8988T (cell line): ENCODE measurements at places on chromosomes 5 and 9.

DNA sequence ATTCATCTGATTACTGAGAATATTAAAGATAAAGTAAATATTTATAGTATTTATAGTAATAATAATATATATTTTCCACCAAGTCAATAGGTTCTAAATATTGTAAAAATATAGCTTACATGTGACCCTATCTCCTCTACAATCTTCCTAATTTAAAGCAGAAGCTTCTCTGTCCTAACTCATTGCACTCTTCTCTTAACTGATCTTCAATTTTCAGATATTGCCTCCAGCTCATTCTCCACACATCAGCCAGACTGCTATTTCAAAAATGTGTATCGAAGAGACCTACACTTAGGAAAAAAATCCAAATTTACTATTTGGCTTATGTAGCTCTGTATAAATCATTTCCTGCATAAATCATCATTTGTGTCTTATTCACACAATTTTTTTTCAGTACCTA, 47.8 kb downstream of the CDH18 start:
- DNase-seq, result no peak

GRCh38 chr9:110886832-110887231, 151.4 kb downstream of the LPAR1 start:
- DNase-seq, result no peak

- peak; percentile 94 for DNase-seq
Observed at GRCh38 chr5:1488882-1489680, 34.7 kb downstream of the LPCAT1 start.

GRCh38 chr9:124708074-124708473, 63.0 kb downstream of the NR6A1 start:
- no peak for DNase-seq

DNA sequence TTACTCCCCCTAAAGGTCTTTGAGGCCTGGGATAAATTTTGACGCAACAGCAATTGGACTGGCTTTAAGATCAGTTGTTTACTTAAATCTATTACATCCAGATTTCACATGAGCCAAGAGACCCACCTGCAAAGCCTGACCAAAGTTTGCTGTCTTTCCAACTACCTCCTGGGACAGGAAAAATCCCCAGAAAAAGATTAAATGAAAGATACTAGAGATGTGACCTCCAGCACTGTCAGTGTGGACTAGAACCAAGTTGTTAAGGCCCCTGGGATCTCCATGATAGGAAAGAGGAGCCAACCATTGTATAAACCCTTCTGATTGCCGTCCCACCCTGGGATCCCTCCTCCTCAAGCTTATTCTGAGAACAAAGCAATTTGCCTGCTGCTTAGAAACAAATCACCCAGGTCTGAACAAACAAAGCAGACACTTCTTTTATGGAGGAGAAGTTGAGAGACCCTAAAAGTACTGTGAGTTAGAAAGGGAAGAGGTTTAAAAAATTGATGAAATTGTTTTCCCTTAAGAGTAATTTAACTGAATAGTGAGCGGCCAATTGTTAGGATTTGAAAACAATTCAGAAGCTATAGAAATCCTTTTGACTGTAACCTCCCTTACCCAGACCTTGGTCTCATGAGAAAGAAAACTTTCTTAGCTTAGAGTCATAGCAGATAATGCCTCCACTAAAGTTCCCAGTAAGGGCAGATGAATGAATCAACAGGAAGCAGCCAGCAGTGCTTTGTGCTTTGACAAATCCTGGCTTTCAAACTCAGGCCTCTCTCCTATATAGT, 255.2 kb downstream of the TMEM167A start:
- no peak for DNase-seq

GRCh38 chr5:73973135-73973534, 347.1 kb downstream of the ARHGEF28 start:
- DNase-seq, result no peak

GRCh38 chr5:106312360-106312759, 1358.4 kb downstream of the EFNA5 start:
- no peak for DNase-seq
